Glutamatergic neuron (in vitro differentiated cells): ENCODE measurements at places on chromosomes 6 and 20.

DNA sequence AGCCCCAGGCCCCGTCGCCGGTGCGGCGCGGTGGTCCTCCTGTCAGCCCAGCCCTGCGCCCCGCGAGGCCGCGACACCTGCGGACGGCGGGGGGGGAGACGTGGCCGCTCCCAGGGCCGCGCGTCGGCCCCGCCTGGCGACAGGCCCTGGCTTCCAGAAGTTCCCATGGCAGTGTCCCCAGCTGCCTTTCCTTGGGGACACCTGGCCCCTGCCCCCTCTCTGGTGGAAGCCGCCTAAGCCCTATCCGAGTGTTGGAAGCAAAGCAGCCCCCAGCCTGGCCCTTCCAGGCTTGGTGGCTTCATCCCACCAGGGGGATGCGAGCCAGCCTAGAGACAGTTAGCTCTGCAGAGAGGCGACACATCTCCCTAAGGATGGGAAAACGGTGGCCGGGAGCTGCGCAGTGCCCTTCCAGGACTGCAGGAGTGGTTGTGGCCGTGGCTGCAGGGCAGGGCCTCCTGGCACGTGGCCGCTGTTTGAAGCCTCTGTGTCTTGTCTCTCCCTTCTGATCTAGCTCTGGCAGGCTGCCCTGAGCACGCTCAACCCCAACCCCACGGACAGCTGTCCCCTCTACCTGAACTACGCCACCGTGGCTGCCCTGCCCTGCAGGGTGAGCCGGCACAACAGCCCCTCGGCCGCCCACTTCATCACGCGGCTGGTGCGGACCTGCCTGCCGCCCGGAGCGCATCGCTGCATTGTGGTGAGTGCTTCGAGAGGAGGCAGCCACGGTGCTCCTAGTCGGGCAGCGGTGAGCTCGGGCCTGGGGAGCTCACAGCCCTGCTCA lies 816 bp downstream of the NPEPL1 start:
- DNase-seq: no peak

GRCh38 chr6:124055963-124056362 lies 252.3 kb downstream of the NKAIN2 start:
- DNase-seq: no peak

DNA sequence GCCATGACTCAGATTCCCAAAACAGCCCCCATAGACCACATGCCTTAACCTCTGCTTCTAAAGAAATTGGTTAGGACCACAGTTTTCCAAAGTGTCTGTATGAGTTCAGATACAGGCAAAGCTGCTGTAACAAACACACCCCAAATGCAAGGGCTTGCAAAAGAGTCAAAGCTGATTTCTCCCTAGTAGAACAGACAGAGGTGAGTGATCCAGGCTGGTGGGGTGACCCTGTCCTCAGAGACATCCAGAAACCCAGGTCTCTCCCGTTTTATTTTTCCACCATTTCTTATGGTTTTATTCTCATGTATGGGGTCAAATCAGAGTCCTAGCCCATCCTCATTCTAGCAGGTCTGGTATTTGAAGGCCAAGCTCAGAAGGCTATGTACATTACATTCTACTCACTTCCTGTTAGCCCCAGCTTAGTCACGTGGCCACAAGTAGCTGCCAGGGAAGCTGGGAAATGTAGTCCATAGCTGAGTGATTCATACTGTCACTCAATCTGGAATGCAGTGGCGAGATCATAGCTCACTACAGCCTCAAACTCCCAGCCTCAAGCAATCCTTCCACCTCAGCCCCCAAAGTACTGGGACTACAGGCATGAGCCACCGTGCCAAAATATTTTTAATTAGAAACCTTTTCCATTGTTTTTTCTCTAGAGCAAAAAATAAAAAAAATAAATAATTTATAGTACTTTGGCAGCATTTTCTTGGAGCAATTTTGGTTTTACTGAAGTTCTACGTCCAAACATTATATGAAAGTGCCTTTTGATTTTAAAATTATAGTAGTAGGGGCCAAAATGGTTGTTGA lies 175.2 kb downstream of the ZMYND8 start:
- no peak for DNase-seq

- DNase-seq: no peak
Observed at GRCh38 chr20:58909585-58909984, 57.1 kb downstream of the GNAS start.

DNA sequence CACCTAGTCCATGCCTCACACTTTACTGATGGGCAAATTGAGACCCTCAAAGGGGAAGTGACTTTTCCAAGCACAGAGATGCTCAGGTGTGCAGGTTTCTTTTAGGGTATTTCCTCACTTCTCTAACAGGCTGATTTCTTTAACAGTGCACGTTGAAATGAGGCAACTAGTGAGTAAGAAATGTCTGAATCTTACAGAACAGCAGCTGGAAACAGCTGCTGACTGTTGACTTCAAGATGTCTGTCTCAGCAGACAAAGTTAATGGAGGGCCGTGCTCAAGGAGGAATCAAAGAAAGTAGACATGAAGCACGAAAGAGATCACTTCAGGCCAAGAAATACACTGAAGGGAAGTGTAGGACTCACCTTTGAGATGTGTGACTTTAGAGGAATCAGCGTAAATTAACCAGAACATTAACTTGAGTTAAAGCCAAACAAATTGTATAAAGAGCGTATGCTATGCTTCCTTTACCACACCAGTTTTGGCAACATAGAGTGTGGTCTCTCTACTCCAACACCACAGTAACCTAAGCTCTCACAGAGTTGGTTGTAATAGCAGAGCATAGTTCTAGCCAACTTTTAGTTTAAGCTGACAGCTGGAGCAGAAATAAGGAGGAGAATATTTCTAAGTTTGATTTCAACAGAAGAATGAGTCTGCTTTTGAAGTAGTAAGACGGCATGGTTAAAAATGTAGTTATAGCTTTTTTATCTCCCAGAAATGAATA lies 60.9 kb downstream of the SAMD3 start:
- no peak for DNase-seq

- DNase-seq: no peak
Observed at GRCh38 chr20:6590891-6591637, 176.4 kb upstream of the BMP2 start.

GRCh38 chr6:69914015-69914485 lies 47.7 kb downstream of the COL19A1 start:
- DNase-seq: no peak

- no peak for DNase-seq
Observed at GRCh38 chr6:41707565-41708200, 27.7 kb downstream of the TFEB start.

GRCh38 chr20:62606016-62606415 lies 36.3 kb upstream of the SLCO4A1 start:
- no peak for DNase-seq

DNA sequence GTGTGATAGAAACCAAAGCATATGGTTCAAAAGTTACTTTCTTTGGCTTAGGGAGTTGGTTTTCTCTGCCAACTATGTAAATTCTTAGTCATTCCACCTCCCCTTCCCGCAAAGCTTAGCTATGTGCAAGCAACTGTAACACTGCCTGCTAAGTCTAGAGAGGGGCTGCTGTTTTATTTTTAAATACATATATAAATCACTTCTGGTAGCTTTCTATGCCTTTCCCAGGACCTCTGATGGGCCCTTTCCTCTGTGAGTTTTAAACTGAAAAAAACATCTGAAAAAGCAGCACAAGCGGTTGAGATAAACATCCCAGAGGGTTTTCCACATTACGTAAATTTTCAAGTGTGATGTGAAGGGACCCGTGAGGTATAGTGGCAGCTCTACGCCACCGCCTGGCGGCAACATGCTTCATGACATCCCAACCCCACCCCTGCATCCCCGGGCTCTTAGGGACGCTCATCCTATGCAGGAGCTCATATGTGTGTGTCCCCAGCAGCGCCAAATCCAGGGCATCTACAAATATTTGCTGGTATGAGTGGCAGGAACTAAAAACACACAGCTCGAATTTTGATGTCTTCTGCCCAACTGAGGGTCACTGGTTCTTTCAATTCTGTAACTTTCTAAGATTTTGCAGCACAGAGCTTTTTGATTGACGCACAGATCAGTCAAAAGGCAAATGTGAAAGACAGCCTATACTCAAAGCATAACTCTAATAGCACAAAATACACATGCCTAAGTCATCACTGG lies 12.7 kb downstream of the SAYSD1 start:
- DNase-seq: peak; percentile 82

DNA sequence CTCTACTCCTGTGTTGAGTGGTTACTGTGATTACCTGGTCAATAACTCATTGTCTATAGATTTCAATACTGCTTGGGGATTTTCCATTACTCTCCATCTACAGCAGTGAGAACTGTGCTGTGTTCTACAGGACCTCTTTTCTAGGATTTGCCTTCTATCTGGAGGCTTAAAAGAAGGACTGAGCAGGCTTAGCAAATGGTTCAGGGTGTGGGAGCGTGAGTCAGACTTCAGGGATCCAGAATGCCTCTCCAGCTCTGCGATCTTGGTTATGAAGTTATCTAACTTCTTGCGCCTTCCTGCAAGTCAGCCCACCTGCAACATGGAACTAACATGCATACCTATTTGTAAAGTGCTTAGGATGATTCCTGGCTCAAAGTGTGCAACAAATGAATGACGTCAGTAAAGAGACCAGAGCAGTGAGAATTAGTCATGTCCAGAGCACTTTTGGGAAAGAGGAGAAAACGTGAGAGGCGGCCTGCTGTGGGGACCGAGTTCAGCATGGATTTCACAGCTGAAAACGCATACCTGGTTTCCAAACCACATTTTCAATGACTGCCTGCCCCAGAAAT lies 610.1 kb upstream of the CDH4 start:
- DNase-seq: no peak

DNA sequence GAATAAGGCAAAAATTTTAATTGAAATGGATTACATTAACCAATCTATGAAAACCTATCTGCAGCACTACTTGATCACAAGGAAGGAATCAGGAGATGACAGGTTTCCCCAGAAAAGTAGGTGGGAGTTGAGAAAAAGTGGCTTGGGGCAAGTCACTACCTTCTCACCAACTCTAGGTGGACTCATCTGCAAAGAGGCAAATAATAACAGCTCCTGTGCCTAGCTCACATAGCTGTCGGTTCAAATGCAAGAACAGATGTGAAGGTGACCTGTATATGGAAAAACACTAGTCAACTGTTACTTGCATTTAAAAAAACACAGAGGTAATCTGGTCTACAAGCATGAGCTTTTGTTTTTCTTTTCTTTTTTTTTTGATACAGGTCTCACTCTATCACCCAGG lies 67.2 kb downstream of the POPDC3 start:
- DNase-seq: no peak

- no peak for DNase-seq
Observed at GRCh38 chr20:11958855-11959254, 41.2 kb downstream of the BTBD3 start.

- DNase-seq: peak; percentile 7
Observed at GRCh38 chr20:62764156-62764935, 31.9 kb upstream of the MRGBP start.

- no peak for DNase-seq
Observed at GRCh38 chr20:46965477-46965876, 70.8 kb downstream of the EYA2 start.

GRCh38 chr6:154206996-154207395 lies 149.6 kb downstream of the IPCEF1 start:
- no peak for DNase-seq
